ENCODE measurements at places on chromosomes 7 and 10.

DNA sequence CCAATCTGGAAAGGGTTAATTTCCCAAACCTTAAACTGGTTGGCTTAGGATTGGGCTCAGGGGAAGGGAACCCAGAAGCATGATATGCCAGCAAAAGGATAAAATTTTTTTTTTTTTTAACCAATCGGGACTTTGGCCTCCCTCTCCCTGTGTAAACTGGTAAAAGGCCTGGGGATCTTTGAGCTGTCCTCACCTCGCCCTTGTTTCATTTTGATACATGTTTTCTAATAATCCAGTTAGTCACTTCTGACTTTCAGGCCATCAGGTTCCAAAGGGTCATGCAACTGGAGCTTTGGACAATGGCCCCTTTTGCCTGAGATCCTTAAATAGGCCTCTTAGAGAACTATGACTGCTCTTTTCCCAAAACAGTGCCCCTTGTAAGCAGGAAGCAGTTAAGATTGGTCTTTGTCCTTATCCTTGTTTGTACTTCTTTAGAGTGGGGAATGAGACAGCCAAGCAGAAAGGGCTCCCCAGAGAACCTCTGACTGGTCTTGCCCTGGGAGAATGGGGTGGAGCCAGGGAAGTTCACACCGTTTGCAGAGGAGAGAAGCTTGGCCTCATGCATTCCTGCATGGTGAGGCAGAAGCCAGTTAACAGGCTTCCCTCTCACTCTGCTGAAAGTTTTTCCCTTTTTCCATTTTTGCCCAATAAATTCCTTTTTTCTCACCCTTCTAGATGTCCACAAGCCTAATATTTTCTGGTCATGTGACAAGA, 424.2 kb upstream of the CNTNAP2 start:
- no peak for DNase-seq

DNA sequence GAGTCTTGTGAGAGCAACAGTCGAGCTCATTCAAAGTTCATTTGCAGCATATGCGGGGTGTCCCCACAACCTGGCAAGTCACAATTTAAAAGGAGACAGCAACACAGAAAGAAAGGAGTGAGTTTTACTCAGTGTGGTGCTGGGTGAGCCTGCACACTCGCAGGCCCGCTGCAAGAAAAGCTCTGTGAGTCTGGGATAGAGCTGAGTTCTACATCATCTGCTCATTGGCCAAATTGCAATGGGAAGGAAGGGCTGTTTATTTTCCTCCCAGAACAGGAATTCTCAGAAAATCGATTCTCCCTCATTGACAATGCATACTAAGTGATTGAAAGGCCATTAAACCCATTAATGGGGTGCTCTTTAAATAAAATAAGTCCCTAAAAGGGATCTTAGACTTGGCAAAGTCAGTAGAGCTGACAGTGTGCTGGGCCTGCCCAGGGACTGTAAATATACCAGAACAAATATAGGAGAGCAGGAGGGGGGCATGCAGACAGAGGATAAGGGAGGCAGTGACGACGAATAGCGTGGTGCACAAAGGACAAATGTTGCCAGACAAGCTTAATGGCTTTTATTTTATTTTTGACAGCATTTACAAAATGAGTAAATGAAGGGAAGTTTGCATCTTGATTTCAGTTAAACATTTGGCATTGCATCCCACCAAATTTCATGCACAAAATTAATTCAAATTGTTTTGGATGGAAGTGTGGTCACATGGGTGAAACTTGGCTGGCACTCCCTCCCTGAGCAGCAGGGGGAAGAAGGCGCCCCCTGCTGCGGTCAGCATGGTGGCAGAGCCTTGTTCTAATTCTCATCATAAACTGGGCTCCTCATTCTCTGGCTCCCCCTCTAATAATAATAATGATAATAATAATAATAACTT, 215.7 kb downstream of the SNX10 start:
- no peak for DNase-seq

GRCh38 chr10:47349516-47349915, 1.4 kb downstream of the RBP3 start:
- no peak for DNase-seq

- no peak for DNase-seq
These were observed 14.2 kb downstream of the VTI1A start for GRCh38 chr10:112461029-112461887.

DNA sequence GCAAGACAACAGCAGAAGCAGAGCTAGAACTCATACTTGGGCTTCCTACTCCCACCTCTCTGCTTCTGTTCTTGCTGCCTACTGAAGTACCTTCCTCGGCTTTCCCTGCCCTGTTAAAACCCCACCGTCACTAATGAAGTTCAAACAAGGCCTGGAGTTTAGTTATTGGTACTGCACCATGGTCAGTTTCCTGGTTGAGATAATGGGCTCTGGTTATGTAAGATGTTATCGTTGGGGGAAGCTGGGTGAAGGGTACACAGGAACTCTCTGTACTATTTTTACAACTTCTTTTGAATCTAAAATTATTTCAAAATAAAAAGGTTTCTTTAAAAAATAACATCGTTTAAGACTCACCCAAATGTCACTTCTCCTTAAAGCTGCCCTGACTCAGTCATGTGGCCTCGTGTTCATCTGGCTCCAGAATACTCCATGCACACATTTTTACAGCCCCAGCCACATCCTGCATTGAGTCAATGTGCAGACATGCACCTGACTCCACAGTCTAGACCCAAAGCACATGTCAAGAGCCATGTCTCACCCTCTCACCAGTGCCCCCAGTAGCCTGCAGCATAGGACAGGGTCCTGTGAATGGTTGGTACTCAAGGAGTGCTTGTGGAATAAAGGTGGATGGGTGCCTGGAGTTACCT, 36.9 kb upstream of the AQP1 start:
- DNase-seq: no peak

GRCh38 chr7:124764847-124765400, 668 bp downstream of the GPR37 start:
- DNase-seq: no peak

Data from stimulated activated CD8-positive, alpha-beta memory T cell treated with anti-CD3 and anti-CD28 coated beads, Interleukin-15, amount 100 ng/mL, for 24 hours (primary cell).